CD4-positive, alpha-beta T cell treated with Interleukin-1 beta for 1 hour (primary cell): ENCODE measurements at places on chromosomes 5 and 9.

- DNase-seq = no peak
Observed at GRCh38 chr9:81317223-81317622, 372.1 kb downstream of the TLE1 start.

GRCh38 chr5:136109453-136110135 lies 23.1 kb upstream of the SMAD5 start:
- no peak for DNase-seq

GRCh38 chr9:103364753-103365152 lies 369.6 kb downstream of the CYLC2 start:
- no peak for DNase-seq

DNA sequence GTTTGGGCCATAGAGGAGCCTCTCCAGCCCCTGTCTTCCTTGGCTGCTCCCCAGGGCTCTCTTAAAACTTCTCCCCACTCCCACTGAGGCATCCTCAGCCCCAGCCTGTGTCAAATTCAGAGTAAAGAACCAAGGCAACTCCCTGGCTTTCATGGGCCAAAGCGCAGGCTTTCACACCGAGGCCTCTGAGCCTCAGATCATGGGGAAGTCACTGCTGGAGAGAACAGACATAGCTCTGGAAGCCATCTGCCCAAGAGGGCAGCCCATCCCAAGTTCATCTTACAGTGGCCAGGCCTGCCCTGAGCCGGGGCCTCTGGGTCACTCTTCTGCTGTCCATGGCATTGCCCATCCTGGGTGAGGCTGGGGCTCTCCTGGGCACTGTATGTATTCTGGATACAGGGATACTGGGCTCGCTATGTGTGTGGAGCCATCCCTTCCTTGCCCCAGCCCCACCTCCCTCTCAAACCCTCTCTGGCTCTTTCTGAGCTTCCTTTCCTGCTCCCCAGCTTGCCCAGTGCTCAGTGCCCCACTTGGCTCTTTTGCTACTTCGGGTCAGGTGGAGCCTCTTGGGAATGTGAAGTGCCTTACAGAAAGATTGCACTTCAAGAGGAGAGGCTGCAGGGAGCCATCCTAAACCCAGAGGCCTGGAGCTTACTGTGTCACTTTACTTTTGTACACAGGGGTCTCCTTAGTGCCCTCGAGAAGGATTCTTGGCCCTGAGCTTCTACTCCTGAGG lies 33.0 kb downstream of the TGFBI start:
- no peak for DNase-seq
